ENCODE measurements at places on chromosomes 1 and 21.

DNA sequence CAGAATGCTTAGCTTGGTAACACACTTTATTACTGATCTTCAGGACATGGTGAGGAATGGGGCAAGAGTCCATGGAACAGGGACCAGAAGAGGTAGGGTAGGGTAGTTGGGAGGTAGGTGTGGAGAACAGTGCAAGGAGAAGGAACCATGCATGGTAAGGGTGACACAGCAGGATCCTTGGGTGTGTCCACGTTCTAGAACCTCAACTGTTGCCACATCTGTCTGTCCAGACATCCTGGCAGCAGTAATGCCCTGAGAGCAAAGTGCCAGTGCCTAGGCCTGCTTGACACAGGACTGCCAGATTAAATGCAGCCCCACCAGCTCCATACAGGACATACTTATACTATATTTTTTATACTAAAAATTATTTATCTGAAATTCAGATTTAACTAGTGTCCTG is 13.9 kb downstream of the DMAP1 start:
- DNase-seq: no peak

- no peak for DNase-seq
Measured at GRCh38 chr1:246187834-246188372, 319.2 kb downstream of the SMYD3 start.

- no peak for DNase-seq
Measured at GRCh38 chr1:162283657-162284056, 93.0 kb downstream of the SPATA46 start.

DNA sequence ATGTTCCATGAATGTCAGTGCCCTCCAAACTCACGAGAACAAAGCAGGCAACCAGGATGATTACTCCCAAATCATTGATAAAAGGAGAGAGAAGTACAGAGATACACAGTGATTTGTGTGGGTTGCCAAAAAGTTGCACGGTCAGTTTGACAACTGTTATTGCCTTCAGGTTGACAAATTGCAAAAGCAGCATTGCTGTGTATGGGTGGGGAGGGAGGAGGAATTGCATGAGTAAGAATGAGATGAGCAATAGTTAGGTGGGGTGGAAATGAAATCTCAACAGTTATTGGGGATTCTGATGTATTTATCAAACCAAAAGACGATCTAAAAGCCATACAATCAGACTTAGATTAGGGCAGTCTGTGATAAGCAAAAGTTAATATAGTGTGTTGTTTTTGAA is 93.7 kb downstream of the NTMT2 start:
- no peak for DNase-seq

GRCh38 chr21:31198575-31198974 is 145.5 kb downstream of the TIAM1 start:
- no peak for DNase-seq

DNA sequence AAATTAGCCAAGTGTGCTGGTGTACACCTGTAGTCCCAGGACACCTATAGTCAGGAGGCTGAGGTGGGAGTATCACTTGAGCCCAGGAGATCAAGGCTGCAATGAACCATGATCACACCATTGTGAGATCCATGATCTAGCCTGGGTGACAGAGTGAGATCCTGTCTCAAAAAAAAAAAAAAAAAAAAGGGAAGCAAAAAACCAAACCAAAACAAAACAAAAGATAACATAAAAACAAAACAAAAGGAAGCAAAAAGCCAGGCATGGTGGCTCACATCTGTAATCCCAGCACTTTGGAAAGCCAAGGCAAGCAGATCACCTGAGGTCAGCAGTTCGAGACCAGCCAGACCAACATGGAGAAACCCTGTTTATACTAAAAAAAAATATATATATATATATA is 9.4 kb upstream of the AKR1A1 start:
- no peak for DNase-seq

DNA sequence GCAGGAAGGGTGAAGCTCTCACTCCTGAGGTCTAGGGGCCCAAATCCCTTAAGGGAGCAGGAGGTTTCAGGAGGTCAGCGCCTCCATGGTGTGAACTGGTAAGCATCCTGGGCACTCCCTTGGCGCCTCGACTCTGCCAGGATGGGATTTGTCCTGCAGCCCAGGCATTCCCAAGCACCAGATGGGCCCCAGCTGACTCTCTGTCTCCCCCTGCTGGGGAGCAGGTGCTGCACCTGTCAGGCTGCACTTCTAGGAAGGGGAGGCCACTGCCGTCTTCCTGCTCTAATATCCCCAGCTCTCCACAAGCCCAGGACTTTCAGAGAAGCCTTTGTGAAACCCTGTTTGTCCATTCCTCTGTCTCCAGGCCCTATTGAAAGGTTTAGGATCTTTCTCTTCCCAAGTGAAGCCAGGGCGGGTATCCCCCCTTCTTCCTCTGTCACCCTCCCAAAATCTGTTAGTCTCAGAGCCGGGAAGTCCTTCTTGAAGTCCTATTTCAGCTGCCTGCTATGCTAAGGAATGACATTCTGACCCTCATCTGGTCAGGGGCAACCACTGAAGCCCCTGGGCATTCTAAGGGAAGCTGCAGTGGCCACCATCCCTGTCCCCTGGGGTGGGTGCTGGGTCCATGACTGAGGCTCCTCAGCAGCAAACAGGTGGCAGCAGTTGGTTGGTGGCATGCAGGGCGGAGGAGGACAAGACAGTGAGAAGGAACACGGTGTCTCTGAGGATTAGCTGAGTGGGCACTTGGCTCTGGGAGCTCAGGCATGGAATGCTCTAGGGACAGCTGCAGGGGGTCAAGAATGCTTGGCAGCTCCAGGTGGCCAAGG is 3.2 kb downstream of the MYBPH start:
- DNase-seq: no peak

- DNase-seq: no peak
Measured at GRCh38 chr1:202571719-202572339, 138.4 kb downstream of the SYT2 start.

GRCh38 chr1:198809247-198809646 is 170.4 kb downstream of the PTPRC start:
- DNase-seq: no peak

DNA sequence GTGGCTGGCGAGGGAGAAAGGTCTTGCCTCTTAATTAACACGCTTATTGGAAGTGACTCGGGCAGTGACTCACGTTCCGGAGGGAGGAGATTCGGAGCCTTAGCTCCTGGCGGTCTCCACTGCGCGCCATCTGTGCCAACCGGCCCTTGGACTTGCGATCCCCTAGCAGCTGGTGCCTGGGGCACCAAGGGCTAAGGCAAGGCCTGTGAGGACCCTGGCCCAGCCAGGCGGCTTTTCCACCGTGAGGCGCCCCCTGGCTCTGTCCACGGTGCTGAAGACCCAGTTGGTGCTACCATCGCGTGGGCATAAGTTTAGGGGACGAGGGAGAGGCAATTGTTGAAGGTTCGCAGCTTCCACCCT is 1.3 kb upstream of the SYT6 start:
- no peak for DNase-seq

- DNase-seq: no peak
Measured at GRCh38 chr21:40616377-40616704, 230.6 kb downstream of the DSCAM start.

DNA sequence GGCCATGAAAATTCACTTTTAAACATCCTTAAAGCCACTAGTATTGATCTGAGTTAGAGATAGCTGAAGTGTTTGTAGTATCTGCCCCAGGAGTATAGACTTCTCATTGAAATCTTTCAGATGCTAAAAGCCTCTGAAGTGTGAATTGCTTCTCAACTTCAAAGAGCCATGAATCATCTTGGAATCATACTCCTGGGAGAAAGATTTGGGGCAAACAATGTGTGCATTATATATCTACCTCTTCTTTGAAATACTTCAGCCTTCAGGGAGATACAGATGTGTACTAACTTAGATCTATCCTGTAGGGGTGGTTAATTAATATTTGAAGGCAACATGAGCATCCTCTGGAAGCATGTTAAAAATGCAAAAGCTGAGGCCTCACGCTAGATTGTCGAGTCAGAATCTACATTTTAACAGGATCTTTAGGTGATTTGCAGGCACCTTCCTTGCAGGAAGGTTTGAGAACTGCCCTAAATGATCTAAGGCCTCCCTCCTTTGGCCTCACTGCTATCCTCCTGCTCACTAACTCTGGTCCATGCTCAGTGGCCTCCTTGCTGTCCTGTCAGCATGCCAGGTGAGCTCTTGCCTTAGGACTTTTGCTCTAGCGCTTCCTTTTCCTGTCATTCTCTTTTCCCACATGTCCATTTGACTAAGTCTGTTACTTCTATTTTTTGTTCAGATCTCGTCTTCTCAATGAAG is 6.0 kb upstream of the SCYL3 start:
- DNase-seq: no peak

DNA sequence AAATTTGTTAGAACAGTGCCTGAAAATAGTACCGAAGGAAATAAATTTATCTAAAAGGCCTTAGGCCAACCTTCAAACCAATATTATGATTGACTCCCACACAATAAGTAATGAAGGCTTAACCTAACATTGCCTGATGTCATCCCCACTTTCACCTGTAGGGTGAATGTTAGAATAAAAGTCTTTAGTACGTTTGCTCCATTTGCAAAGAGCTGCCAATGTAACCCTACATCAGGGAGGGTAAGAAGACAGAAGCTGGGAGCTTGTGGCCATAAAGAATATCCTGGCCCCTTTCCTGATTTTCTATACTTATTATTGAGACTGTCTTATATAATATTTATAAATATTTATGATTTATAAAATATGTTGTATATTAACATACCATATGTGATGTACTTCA is 661.8 kb upstream of the CXADR start:
- DNase-seq: no peak

- no peak for DNase-seq
Measured at GRCh38 chr1:219143735-219144134, 29.9 kb upstream of the LYPLAL1 start.

DNA sequence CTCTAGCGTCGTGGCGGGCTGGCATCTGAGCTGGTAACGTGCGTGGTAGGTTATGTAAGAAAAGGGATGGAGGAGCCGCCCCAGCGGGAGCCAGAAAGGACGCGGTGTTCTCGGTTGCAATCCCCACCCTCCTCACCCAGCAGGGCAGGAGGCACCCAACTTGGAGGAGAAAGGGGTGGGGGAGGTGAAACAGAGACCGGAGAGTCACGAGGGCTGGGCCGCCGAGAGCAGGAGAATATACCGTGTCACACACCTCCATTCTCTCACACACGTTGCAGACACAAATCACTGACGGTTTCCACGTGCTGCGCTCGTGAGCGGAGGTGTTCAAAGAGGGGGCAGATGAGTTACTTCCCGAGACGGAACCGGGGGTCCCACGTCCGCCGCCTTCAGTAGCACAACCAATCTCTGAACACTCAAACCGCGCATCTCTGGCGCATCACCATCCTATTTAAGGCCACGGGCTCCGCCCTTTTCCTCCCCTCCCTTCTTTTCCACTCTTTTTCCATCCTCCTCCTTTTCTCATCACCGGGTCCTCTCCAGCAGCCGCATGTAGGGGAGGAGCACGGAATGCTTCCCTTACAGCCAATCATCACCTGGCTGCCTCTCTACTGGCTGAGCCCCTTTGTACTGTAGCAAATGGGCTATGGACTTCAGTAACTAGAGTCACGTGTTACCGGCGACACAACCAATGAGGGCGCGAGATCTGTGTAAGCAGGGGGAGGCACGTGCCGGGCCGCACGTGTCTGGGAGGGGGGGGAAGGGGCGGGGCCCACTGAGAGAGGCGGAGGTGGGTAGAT is at the start of gene CIART:
TSS of gene CIART (plus strand) at position 797 of the 800 bp plus-strand sequence. CDS start 714 bp downstream, outside the sequence.
- peak; percentile 90 for DNase-seq

- DNase-seq: no peak
Measured at GRCh38 chr1:103267266-103267665, 158.9 kb upstream of the COL11A1 start.
